ENCODE measurements at places on chromosomes 7 and 10. TPM values are rescaled to one million over a fixed set of nuclear protein-coding genes. Genes with fewer than 3 reads are reported as not detected.

SORCS3 gene
- total RNA-seq, result not detected

GRCh38 chr10:49367600-49367999, 28.3 kb downstream of the DRGX start:
- no peak for DNase-seq

SUN3 gene
- total RNA-seq, result not detected

DNA sequence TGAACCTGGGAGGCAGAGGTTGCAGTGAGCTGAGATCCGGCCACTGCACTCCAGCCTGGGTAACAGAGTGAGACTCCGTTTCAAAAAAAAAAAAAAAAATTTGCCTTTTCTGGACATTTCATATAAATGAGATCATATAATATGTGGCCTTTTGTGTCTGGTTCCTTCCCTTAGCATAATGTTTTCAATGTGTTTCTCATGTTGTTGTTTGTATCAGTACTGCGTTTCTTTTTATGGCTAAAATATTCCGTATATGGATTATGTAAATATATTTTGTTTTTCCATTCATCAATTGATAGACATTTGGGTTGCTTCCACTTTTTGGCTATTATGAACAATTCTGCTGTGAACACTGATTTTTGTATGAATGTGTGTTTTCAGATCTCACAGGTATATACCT, 257.6 kb downstream of the CCDC3 start:
- DNase-seq, result no peak

GRCh38 chr7:97541188-97541587, 190.7 kb upstream of the TAC1 start:
- DNase-seq, result no peak

GRCh38 chr10:62658516-62658915, 146.0 kb upstream of the ADO start:
- DNase-seq, result no peak

DNA sequence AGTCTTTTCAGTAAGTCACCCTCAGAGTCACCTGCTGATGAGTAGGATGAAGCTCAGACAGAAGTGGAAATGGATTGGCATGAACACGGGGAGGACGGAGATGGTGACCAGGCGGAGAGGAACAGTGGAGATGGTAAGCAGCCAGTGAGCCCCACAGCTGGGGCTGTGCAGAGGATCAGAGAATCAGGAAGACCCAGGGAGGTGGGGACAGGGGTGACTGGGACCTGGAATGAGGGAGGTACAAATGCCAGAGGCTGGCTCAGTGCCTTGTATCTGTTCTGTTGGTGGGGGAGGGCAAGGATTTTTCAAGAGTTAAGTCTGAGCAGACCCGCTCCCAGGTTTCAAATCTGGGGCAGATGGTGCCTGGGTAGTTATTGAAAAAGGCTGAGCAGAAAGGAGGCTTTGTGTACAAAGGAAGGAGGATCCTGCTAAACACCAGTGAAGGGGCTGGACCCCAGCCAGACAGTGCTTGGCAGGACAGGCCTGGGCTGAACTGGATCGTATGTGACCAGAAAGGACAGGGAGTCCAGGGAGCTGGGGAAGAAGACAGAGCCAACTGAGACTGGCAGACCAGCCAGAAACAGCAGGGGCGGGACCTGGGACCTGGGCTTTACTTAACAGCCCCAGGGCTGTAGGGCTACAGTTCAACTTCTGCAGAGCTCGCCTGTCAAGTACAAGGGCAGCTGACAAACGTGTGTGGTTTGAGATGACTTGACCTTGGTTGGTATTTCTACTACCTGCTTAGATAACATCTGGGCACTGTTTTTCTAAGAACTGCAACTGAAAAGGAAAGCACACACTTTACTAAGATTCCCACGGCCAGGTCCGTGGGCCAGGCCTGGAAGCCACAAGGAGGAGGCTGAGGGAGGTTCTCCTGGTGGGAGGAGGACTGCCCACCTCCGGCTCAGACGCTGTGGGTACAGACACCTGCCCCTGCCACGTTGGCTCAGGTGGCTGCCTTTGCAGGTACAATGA, 13.2 kb upstream of the FRMPD2 start:
- DNase-seq, result peak; percentile 87

DNA sequence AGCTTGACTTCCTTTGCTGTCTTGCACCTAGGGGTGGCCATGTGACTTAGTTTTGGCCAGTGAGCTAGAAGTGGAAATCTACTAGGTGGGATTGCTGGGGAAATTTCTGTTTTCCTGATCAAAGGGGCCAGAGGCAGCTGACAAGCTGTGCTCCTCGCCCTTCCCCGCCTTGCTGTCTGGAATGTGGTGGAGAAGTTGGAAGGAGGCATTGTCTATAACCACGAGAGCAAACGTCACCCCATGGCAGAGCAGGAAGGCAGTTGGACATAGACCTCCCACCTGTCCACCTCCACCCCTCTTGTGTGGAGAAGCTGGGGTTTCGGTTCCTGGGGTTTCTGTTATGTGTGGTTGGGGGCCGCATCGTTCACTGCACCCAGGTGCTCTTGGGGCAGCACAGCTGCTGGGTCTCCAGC, 7.3 kb downstream of the SFRP5 start:
- no peak for DNase-seq

DNA sequence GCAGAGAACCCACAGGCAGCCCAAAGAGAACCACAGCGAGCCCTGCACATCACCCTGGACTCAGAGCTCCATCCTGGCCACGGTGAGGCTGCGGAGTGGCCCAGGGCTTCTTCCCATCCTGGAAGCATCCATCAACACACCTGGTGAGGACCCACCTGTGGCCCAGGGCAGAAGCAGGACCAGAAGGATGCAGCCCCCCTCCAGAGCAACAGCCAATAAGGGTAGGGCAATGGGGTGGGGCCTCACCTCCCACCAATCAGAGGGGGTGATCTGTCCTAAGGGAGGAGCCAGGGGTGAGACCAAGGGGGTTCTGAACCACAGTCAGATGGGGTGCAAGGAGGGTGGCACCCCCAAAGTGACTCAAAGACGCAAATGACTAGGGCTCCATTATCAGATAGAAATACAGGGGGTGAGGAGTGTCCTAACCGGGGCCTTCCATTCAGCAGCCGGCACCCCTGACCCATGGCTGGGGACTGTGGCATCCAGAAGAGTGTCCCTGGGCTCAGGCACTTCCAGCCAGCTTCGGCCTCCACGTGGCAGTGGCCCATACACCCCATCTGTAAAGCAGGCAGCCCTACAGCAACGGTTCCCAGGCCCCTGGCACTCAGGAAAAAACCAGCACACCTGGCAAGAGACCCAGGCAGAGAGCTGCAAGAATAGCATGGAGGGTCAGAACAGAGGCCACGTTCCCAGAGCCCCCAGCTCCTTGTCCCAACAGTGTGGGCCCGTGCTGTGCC, 36.9 kb downstream of the STK32C start:
- no peak for DNase-seq

DNA sequence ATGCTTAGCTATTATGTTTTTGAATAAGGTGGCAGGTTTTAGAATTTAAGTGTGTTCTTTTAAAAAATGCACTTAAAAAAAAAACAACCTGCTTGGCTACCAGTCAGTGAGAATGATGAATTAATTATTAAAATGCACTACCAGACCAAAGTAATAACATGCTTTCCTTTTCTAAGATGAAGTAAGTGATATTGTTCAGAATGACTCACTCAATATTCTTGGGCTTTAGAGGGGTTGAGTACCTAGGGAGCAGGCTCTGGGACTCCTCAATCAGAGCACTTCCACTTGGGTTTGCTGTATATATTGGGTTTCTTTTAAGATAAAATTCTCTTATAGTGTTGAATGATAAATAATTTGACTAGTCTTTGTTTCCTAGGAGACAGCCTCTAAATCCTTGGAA, 8.6 kb downstream of the STAM start:
- DNase-seq, result no peak

DNA sequence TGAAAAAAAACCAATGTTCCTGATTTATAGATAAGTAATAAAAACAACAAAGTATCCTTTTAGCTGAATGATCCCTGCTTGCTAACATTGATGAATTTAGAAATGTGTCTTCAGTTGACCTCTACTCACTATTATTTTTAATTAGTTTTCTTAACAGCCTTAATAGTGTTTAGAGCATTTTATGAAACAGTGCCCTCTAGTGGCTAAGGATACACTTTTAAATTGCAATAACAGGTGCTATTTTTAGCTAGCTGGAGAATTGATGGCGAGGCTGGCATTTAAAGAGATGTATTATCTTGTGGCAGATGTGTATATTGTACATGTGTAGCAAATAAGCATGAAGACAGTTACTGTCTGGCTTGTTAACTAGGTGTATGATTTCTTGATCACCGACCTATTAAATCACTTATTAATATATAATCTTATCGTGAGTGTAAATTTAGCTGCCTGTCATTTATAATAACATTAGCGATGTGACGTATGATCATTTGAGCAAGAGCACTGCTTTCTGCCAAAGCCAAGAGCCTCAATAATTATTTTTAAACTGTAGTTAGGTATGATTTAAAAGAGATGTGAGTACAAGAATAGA, 451.9 kb downstream of the DPP6 start:
- no peak for DNase-seq

DNA sequence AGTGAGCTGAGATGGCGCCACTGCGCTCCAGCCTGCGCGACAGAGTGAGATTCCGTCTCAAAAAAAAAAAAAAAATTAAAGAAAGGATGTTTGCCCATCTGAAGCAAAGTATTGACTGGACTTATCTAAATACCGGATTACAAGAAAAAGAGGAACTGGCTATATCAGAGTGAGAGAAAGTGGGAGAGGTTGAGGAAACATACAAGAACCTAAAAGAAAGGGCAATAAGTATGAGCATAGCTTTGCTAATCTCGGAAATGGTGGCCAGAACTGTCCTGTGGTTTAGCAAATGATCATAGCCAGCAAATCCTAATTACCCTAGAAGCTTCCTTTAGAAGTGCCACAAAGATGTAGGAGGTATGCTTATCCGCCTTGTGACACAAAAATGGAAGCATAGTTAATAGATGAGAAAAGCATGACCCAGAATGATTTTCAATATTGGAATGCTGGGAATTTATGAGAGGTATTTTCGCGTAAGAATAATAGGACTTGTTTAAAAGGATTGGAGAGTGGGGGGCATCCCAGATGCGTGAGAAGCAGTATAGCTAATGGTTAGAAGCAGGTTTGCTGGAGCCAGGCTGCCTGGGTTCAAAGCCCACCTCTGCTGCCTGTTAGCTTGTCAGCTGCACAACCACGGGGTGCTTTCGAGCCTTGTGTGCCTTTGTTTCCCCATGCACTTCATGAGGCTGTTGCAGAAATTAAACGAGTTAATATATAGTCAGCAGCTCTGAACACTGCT, 1.2 kb upstream of the GTPBP4 start:
- DNase-seq, result no peak

DNA sequence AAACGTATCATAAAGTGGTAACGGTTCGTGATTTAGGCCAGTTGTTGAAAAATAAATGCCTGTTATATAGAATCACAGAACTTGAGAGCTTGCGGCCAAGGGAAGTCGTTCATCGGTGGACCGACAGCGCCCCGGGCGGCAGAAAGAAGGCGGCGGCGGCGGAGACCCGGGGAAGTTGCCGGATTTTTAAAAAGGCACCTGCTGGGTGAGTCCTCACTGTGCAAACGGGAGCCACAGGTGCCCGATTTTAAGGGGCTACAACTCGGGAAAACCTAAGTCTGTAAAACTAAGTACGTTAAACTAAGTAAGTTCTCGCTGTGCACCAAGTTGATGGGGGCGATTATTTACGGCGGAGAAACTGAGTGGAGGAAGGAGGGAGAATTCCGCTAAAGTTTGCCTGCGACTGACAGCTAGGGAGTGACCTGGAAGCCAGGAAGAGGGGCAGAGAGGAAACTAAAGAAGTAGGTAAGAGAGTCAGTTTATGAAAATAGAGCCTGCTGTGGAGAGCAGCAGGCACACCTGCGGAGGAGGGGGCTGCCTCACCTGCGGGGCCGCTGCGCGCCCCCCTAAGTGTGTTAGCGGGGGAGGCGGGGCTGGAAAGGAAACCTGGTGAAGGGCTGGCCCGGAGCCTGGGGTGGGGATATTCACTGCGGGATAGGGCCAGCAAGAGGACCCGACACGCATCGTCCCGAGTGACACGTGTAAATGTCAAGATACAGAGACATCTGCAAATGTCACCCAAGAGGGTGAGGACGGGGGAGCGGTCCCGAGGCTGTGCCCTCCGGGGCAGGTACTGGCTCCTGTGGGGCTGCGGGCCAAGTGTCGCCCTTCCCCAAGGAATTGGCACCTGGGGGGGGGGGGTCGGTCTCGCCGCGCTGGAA, 996 bp downstream of the ADAM12 start:
- DNase-seq, result no peak

- no peak for DNase-seq
Measured at GRCh38 chr10:57395923-57396322, 871.8 kb downstream of the IPMK start.

- DNase-seq, result no peak
Measured at GRCh38 chr10:96339956-96340904, 18.6 kb downstream of the OPALIN start.

- no peak for DNase-seq
Measured at GRCh38 chr10:16909961-16910792, 93.0 kb upstream of the RSU1 start.

CTAGE15 gene
- total RNA-seq, result 0.49 TPM

- no peak for DNase-seq
Measured at GRCh38 chr10:8306685-8307364, 252.3 kb downstream of the GATA3 start.

DNA sequence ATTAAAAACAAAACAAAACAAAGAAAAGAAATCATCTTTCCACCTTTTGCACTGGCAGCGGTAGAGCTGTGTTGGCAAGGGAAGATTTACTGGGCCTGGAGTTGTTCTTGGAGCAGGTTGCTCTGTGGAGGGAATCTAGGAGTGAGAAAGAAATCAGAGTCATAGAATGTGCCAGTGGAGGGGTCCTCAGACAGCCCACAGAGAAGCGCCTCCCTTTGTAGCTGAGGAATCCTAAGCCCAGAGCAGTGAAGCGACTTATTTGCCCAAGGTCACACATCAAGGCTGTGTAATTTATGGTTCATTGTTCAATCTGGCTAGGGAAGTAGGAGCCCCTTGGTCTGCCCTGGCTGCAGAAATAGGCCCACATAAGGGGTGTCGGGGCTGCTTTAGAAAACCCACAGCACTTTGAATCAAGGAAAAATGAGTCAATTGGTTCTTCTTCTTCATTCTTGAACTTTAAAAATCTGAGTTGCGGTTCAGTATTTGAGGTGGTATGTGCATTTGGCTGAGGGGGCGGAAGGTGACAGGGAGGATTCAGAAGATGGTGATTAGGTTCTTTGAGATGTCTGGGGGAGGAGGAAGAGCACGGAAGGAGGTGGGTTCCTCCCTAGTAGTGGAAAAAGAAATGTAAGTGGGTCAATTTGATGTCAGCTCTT, 253.7 kb downstream of the PTEN start:
- no peak for DNase-seq

DNA sequence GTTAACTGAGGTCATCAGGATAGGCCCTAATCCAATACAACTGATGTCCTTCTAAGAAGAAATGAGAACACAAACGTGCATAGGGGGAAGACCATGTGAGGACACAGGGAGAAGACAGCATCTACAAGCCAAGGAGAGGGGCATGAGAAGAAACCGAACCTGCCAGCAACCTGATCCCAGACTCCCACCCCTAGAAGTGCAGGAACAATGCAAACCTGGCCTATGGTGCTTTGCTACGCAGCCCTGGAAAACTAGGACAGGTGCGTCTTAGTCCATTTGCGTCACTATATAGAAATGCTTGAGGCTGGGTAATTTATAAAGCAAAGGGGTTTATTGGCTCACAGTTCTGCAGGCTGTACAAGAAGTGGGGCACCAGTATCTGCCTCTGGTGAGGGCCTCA, 322.6 kb upstream of the ZNF32 start:
- DNase-seq, result no peak

GRCh38 chr10:74432841-74433594, 282.0 kb downstream of the ADK start:
- DNase-seq, result no peak

- no peak for DNase-seq
Measured at GRCh38 chr10:72763201-72763600, 71.3 kb downstream of the MCU start.

MLLT10 gene
- total RNA-seq, result 36.7 TPM
